ENCODE measurements at places on chromosomes 6 and 20. TPM values are rescaled to one million over a fixed set of nuclear protein-coding genes. Genes with fewer than 3 reads are reported as not detected.

DNA sequence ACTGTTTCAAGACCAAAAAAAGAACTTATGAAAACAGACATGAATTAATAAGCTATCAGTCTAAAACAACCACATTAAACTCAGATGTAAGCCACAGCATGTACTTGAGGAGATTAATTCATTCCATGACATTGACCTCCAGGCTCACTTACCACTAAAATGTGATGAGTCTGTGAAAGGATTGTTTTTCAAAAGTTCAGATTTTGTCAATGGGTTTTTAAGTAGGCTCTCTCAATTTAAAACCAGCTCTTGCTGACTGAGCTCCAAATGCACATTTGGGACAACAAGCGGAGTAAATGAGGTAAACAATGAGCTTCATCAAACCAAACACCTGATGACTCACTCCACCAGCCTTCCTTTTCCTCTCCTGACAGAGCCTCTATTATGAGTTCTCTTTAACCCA is 197.0 kb downstream of the SIM1 start:
- H3K27ac ChIP-seq = no peak overlapping the region
- no peaks in the 10 kb centered on the region for H3K27me3 ChIP-seq
- H3K4me3 ChIP-seq = no peak overlapping the region
- H3K4me1 ChIP-seq = no peaks in the 10 kb centered on the region

- DNase-seq = no peak
- no peak overlapping the region for H3K27ac ChIP-seq
- H3K4me3 ChIP-seq = no peak overlapping the region
- no peaks in the 10 kb centered on the region for H3K36me3 ChIP-seq
Observed at GRCh38 chr6:87690441-87690840, 11.6 kb downstream of the AKIRIN2 start.

GRCh38 chr6:93418033-93418407 is 1.3 kb downstream of the EPHA7 start:
- no peaks in the 10 kb centered on the region for H3K4me1 ChIP-seq
- peak overlapping the region; percentile 76 for H3K27ac ChIP-seq
- H3K36me3 ChIP-seq = no peaks in the 10 kb centered on the region

DNA sequence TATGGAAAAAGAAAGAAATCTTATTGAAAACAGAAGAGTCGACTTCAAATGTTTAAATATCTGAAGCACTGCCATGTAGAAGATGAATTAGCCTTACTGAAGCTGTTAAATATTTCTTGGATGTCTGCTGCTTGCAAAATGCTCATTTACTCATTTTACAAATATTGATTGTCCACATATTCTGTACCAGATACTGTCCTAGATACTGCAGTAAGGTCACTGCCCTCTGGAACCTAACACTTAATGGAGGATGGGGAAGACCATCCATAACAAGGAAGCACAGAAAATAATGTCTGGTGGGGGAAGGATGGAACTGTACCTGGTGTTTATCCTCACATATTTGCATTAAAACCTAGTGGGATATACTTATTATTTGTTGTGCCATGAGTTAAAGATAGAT is 99.0 kb downstream of the RCAN2 start:
- no peaks in the 10 kb centered on the region for H3K4me1 ChIP-seq
- DNase-seq = no peak
- H3K4me3 ChIP-seq = no peak overlapping the region
- H3K27me3 ChIP-seq = no peaks in the 10 kb centered on the region

The TOMM6 gene
- polyA plus RNA-seq = 211 TPM

DNA sequence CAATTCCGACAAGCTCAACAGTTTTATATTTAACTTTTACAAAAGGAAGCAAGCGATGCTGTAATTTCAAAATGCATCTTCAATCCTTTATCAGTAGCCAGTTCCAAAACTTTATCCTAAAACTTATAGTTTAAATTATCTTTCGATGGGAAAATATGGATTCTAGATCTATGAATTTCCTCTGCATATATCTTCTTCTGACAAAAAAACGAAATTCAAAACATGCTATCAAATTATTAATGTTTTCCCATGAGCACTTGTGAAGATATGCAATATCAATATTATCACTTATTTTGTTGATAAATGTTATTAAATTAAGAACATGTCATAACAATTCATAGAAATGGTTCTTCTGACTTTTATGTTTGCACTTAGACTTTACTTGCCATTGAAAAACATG is 2.3 kb downstream of the NCR2 start:
- no peaks in the 10 kb centered on the region for H3K4me1 ChIP-seq
- no peak for DNase-seq
- no peak overlapping the region for H3K27ac ChIP-seq
- no peaks in the 10 kb centered on the region for H3K36me3 ChIP-seq

The JPH2 gene
- polyA plus RNA-seq = 13.5 TPM

- no peak overlapping the region for H3K4me3 ChIP-seq
- H3K27ac ChIP-seq = peak overlapping the region; percentile 66
- no peaks in the 10 kb centered on the region for H3K27me3 ChIP-seq
- H3K36me3 ChIP-seq = no peaks in the 10 kb centered on the region
- peaks cover 6% of the 10 kb centered on the region for H3K4me1 ChIP-seq
- DNase-seq = peak; percentile 43
Observed at GRCh38 chr6:125812394-125813292, 21.9 kb downstream of the NCOA7 start.

The TAGAP gene
- polyA plus RNA-seq = 1.9 TPM

- H3K27me3 ChIP-seq = no peaks in the 10 kb centered on the region
- H3K4me3 ChIP-seq = peak overlapping the region; percentile 12
- peak overlapping the region; percentile 91 for H3K27ac ChIP-seq
- no peaks in the 10 kb centered on the region for H3K36me3 ChIP-seq
Observed at GRCh38 chr6:32583527-32583898, 6.1 kb downstream of the HLA-DRB1 start.

- no peak overlapping the region for H3K27ac ChIP-seq
- no peak for DNase-seq
- H3K27me3 ChIP-seq = no peaks in the 10 kb centered on the region
- no peaks in the 10 kb centered on the region for H3K4me1 ChIP-seq
- no peaks in the 10 kb centered on the region for H3K36me3 ChIP-seq
Observed at GRCh38 chr6:64103480-64103879, 467.9 kb downstream of the PHF3 start.
